ENCODE measurements at places on chromosomes 7 and 10.

DNA sequence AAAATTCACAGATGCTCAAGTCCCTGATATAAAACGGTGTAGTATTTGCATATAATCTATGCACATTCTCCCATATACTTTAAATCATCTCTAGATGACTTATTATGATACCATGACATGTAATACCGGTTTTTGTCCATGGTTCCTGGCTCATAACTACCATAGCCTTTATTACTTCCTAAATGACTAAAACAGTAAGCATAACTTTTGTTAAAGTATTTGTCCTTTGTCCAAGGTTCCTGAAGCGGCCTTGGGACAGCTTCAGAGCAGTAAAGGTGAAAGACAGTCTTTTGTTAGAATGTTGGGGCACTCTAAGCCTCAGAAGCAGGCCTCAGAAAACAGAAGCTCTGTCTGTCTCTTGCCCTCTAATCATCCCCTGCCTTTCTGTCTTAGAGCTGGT is 4.0 kb downstream of the CRCP start:
- no peak for DNase-seq

- DNase-seq: peak; percentile 65
Measured at GRCh38 chr7:5421714-5422395, 1.8 kb downstream of the TNRC18 start.

DNA sequence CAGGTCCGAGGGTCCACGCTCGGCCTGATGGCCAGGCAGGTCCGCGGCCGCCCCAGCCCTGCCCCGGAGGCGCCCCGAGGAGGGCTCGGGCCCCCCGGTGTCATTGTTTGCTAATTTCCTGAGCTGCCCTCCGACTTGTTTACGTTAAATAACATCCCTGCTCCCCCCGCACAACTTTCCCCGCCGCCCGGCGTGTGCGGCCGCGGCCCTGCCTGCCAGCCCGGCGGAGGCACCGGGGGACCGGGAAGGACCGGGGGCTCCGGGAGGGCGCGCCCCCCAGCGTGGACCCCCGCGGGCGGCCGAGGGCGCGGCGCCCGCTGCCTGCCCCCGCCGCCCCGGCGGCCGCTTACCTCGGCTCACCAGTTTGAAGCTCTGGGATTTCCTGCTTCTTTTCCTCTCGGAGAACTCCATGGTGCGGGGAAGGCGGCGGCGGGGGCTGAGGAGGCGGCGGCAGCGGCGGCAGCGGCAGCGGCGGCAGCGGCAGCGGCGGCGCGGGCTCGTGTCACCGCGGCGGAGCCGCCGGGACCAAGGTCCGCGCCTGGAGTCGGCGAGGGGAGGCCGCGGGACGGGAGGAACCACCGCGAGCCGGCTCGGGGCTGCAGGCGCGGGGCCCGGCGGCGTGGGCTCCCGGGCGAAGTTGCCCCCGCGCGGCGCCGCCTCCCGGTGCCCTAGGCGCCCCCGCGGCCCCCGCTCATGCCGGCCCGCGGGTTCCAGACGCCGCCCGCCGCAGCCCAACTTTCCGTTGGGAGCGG is 515 bp downstream of the BEND7 start:
- peak; percentile 55 for DNase-seq

DNA sequence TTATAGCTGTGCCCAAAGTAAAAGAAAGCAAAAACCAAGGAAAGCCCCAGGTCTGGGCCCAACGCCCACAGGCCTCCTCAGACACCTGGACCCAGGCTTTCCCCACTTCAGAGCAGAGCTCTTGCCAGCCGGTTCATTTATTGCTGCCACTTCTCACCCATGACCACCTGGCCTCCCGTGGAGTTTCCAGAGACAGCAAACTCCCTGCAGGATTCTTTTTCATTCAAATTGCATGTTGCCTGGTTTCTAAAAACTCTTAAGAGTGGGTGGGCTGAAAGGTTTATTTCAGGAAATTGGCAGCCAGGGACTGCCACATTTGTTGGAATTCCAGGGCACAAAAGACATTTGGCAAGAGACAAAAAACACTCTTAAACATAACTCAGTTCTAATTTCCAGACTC is 4.7 kb downstream of the VOPP1 start:
- no peak for DNase-seq
